ENCODE measurements at places on chromosomes 12 and 14. TPM values are rescaled to one million over a fixed set of nuclear protein-coding genes. Genes with fewer than 3 reads are reported as not detected.
A peak's percentile ranks its signal among the peaks of the same experiment; 100 is the strongest.

Gene SUOX
- 2.9 TPM for total RNA-seq

Gene NOVA1
- total RNA-seq = 0.23 TPM

Gene BAZ2A
- total RNA-seq = 129 TPM

DNA sequence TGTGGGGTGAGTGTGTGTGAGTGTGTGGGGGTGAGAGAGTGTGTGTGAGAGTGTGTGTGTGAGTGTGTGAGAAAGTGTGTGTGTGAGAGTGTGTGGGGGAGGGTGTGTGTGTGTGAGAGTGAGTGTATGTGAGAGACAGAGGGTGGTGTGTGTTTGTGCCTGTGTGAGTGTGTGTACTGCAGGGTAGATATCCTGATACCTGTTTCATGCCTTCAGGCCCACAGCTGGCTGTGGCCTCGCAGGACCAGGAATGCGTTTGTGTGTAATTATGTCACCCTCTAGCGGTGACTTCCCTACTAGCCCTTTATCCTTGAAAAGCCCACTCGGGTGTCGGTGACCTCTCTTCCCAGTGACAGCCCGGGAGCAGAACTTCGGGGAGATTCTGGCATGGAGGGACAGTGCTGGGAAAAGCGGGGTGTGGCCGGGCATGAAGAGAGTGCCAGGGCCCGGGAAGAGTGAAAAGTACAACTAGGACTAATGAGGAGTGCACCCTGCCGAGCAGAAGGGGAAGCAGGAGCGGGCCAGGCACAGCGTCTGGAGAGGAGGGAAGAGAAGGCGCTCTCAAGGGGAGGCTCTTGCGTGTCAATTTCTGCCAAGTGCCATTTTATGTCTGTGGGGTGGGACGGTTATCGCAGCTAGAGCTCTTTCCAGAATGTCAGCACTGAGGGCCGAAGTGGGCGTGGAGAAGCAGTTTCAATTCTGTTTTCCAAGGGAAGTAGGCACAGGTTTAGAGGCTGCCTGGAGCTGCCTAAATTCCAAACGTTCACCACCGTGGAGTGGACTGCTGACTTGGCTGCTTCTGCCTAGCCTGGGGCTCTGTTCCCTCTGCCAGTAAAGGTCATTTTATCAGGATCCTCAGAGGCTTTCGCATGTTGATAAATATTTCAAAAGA, 11.0 kb upstream of the FBXL14 start:
- peak; percentile 70 for DNase-seq

DNA sequence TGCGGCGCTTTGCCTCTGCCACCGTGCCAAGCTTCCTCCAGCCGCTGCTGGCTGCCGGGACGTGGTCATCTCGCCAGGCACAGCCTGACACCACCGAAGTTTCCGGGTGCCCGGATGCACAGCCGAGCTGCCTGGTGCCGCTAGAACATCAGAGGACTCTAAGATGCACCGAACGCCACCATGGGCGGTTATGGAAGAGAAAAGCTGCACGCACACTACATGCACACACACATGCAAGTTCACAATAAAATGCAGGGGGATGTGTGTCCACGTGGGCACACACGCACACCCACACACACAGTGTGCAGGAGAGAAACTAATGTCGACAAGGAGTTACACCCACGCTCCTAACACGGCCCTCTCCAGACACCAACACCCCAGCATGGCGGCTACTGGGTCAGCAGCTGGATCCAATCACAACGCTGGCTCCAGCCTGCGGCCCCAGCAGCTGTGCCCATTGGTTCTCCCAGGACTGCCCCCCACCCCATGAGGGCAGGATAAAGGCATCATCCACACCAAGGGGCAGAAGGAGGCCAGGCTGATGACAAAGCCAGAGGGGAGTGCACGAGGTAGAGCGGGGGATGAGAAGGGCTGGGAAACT, 82.7 kb downstream of the BCL11B start:
- DNase-seq = peak; percentile 71

- DNase-seq = no peak
Observed at GRCh38 chr14:101553393-101553792, 7.9 kb upstream of the DIO3 start.

DNA sequence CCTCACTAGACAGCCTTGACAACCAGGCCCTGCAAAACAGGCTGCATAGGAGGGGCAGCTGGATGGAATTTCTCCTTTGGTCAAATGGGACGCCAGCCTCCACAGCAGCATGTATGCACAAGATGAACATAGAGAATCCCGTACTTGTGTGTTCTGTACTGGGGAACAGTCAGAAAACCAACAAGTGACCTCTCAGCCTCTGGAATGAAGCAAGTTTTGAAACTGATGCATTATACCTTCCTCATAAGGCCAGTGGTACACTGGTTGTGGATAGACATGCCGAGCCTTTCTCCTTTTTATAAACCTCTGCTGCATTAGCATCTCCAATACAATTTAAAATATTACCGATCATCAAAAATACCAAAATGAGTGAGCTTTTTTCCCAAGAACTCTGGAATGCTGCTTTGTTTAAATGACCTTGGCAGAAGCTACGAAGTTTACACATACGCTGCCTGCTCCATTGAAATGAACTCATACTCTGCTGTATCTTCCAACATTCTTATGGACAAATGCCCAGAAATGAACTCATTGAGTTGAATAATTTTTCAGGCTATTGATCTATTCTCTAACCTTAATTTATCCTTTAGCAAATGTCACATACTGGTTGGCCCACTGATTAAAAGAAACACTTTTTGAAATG, 47.6 kb upstream of the FERMT2 start:
- DNase-seq = no peak

DNA sequence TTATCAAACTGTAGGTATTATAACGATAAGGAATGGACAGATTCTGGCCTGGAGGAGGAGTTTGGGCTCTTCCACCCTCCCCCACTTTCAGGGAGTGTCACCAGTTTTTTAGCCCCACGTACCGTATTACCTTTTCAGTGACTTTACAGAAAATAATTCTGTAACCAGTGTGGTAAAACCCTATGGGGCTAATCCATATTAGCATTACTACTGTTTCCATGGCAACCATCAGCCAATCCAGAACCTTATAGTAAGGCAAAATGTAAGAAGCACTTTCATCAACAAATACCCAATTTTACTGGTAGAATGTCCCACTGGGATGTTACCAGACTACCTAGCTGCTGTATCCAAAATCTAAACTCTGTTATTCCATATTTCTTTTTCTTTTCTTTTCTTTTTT, 50.7 kb downstream of the BICDL1 start:
- no peak for DNase-seq

- DNase-seq = no peak
Observed at GRCh38 chr12:6919588-6919987, 5.2 kb downstream of the ENO2 start.

DNA sequence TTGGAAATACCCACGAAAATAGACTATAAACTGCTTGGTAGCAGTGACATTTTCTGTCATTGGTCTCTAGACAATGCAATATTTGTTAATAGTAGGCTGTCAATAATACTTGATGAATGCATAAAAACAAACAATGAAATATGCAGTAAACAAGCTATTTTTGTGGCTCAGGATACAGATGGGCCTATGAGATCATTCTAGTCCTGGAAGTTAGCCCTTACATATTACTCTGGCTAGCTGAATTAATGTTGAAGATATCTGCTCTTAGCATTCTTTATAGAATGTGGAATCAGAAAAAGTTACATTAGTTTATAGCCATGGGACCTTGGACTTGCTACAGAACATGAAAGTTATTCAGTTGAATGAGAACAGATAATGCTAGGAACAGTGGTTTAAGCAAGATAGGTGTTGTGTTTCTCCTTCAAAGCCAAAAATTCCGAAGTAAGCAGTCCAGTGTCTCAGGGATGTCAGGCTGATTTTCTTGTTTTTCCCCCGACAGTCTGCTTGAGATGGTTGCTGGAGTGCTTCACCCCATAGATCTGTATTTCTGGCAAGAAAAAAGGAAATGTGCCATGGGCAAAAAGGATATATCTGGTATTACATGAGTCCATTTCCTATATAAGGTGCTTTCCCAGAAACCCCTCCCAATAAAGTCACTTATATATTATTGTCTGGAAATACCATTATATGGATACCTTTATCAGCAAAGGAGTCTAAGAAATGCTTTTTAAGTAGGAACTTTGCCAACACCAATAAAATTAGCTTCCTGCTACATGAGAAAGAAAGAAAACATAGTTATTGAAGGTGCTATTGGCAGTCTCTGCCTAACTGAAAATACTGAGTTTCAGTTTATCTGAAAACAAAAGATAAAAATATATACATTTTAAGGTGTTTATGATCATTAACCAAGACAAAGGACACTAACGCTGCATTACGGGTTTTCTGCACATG, 619.4 kb upstream of the ATP2B1 start:
- DNase-seq = no peak

DNA sequence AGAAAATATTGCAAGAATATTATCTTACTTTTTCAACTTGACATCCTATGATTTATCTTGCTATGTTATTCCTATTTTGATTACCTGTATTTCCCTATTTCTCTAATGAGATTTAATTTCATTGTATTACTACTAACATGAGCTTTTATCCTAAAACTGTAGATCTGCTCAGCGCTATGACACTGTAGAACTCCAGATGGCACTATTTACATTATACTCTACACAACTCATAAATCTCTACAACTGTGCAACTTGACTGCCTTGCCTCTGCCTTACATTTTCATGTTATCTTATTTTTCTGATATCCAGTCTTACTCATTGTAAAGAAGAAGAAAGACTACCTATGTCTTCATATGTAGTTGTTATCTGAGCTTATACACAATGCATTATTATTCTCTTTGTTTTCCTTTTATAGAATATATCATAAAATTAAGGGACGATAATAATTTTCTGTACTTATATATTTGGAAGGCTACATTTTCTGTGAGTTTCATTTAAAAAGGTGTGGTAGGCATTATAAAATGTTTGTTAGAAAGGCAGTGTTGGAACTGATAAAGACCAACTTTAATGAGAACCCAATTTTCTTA, 24.1 kb downstream of the NUP37 start:
- DNase-seq = no peak

DNA sequence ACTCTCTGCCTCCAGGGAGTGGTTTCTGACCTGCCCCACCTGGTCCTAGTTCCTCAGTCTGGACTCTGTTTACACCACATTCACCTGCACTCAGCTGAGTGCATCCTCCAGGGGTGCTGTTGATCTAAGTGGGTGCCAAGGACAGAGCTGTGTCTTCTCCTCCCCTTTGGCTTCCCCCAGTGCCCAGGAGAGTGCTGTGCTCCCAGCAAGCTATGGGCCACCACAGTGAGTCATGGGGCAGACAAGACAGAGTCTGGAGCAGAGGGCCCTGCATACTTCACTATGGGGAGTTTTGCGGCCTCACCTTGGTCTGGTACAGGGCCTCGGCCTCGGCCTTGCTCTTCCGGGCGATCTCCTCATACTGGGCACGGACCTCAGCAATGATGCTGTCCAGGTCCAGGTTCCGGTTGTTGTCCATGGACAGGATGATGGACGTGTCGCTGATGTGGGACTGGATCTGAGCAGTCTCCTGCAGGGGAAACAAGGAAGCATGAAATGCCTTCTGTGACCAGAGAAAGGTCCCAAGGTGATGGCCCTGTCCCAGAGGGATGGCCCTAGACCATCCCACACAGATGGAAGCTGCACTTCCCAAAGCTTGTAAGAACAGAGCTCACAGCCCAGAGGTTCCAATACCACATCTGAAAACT, 4.9 kb downstream of the KRT73 start:
- peak; percentile 42 for DNase-seq

DNA sequence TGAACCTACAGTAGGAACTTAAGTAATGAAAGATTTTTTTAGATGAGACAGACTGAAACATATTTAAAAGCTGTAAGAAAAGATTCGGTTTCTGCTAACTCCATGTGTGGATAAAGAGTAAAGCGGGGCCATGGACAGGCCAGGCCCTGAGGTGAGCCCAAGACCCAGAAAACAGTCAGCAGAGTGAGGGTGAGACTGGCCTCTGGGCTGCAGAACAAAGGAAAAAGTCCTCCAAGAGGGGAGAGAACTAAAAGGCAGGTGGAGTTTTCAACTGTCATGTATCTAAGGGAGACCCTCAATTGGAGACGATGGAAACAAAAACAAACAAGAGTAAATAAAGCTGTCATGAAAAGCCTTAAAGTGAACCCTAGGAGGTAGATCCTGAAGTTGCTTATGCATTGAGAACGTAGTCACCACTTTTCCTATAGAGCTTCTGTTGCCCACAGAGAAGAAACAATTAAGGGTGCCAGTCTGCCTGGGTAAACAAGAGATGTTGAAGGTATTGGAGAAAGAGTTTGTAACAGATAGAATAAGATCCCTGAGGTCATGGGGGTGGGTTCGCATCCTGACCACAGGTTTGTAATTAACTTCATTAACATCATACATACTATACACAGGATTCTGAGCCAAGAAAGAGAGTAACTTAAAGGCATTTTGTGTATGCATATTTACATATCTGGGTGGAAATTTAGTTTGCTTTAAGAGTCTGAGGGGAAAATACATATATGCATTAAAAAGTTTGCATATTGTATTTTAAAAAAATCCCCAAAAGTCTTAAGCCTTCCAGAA, 268.7 kb upstream of the PDE3A start:
- DNase-seq = no peak

GRCh38 chr14:76484355-76484754, 108.4 kb downstream of the ESRRB start:
- no peak for DNase-seq

DNA sequence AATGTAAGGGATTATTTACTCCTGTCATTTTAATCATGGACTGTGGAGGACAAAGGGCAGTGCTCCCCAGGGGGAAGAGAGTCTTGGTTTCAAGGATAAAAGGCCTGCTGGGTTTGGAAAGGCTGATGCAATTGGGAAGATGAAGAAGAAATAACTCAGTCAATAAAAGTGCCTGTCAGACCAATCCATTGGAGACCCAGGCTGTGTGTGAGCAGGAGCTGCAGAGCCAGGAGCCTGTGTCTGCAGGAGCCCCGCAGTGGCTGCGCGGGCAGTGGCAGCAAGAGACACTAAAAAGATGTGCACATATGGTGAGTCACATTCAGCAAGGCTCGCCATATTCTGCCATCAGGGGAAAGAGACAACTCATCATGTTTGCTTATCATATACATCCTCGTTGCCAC, 90.4 kb downstream of the CRACR2A start:
- no peak for DNase-seq

DNA sequence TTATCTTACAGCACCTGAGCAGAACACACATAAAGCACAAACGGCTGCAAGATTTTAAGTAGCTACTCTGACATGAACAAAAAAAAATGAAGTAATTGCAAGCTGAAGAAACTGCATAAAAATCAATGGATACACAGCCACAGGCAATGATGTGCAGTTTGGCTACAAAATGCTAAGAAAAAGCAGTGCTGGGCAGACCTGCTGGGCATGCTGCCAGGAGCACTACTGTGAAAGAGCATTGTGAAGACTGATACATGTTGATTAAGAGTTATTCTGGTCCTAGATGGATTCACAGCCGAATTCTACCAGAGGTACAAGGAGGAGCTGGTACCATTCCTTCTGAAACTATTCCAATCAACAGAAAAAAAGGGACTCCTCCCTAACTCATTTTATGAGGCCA, 20.1 kb upstream of the RTN1 start:
- no peak for DNase-seq

Data from activated CD4-positive, alpha-beta T cell treated with anti-CD3 and anti-CD28 coated beads for 36 hours (primary cell).